Natural killer cell treated with Interleukin-12 subunit alpha and Interleukin-12 subunit beta and Interleukin-15 and Interleukin-18, amount 100 ng/mL, for 72 hours (primary cell): ENCODE measurements at places on chromosomes 2 and 18. TPM values are rescaled to one million over a fixed set of nuclear protein-coding genes. Genes with fewer than 3 reads are reported as not detected.

Gene IL37
- not detected for total RNA-seq

GRCh38 chr2:105915005-105915558 is 170.4 kb downstream of the NCK2 start:
- peaks cover 9% of the 10 kb centered on the region for H3K4me1 ChIP-seq
- H3K4me3 ChIP-seq: no peak overlapping the region
- no peaks in the 10 kb centered on the region for H3K36me3 ChIP-seq
- H3K27me3 ChIP-seq: no peaks in the 10 kb centered on the region

DNA sequence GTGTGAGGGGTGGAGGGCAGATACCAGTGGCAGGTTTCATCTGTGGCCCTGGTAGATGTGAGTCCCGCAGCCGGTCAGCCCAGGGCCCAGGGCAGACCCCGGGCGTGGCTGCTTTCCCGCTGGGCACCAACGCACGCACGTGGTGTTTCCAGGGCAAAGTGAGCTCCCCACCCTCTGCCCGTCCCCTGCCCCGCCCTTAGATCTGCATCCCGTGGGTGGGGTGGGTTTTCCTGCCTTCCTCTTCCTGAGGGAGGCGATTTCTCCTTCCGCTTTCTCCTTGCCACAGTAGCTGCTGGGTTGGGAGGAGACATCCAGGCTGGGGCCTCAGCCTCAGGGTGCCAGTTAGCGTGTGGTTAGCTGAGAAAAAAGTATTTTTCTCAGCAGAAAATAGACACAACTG is 49.6 kb downstream of the ODC1 start:
- H3K4me1 ChIP-seq: peaks cover 34% of the 10 kb centered on the region
- no peak for DNase-seq
- no peaks in the 10 kb centered on the region for H3K27me3 ChIP-seq

Gene CCDC141
- 0.24 TPM for total RNA-seq

Gene CYS1
- not detected for total RNA-seq

Gene GKN1
- total RNA-seq: not detected

GRCh38 chr2:109057686-109058085 is 68.7 kb upstream of the EDAR start:
- H3K27me3 ChIP-seq: peaks cover 6% of the 10 kb centered on the region
- no peak overlapping the region for H3K4me3 ChIP-seq
- H3K27ac ChIP-seq: no peak overlapping the region
- no peaks in the 10 kb centered on the region for H3K4me1 ChIP-seq

DNA sequence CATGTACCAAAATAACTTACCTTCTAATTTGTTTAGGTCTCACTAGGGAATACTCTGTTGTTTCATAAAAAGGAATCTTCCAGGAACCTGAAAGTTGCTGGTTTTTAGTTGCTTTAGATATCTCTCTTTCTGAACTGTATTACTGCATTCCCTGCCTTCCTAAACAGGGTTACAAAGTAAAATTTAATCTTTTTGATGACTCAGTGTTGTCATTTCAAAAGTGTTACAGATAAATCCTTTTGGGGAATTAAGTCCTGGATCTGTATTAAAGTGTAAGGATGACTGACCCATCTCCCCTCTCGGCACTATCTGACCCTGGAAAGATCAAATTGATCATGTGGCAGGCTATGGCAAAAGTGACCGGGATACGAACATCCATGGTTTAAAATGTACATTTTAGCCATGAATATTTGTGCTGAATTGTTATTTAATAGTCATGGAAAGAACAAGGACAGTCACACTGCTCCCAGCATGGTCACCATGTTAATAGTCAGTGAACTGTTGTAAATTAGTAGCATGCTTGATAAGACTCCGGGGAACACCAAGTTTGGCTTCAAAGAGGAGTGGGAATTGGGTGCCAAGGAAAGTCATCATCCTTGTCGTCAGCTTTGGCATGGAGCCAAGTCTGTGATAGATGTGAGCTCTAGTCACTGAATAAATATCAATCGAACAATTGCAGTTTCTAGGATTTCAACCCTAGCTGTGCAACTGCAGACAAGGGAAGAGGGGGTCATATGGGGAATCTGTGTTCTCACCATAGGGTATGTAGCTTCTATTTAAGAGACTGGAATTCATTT is 4.2 kb downstream of the PLEKHA3 start:
- DNase-seq: no peak
- H3K4me1 ChIP-seq: peaks cover 39% of the 10 kb centered on the region
- peaks cover 22% of the 10 kb centered on the region for H3K36me3 ChIP-seq
- no peak overlapping the region for H3K4me3 ChIP-seq

DNA sequence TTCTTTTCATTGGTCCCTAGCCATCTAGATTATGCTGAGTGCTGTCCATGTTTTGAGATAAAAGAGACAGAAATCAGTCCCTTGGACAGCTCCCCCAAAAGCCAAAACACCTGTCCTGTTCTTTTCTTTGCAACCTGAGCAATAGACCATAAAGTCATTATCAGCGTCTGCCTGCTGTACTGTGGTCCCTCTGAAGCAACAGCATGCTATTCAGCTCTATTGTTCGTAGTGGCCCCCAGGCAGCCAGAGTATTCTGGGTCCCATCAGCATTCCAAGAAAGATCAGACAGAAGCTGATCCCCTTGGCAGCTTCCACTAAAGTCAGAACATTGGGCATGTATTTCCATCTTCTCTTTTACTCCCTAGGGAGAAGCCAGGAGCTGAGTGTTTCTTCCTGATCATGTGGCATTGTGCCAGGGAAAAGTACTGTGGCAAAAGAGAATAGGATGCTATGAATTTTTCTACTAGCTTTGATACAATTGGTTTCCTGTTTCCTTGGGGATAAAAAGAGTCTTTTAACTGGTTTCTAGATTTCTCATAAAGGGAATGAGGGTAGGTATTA is 33.6 kb upstream of the ZSWIM2 start:
- H3K36me3 ChIP-seq: peaks cover 12% of the 10 kb centered on the region
- no peak for DNase-seq
- no peak overlapping the region for H3K4me3 ChIP-seq
- H3K4me1 ChIP-seq: peaks cover 3% of the 10 kb centered on the region

Gene CPO
- total RNA-seq: not detected

DNA sequence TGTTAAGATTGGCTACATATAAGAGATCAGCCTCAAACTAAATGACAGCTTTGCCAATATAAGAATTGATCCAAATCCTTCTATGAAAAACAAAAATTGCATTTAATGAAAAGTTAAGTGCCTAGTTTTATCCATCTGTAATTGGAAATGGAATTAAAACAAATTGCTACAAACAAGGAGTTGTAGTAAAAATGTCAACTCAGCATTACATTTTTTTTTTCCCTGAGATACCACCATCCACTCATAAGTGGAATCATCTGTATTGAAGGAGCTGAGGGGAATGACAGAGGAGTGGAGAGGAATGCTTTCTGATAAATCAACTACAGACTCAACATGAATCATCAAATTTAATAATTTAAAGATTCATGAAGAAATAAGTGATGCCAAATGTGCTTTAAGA is 601.8 kb downstream of the TMEM182 start:
- peaks cover 7% of the 10 kb centered on the region for H3K36me3 ChIP-seq
- no peak for DNase-seq
- no peak overlapping the region for H3K27ac ChIP-seq
- H3K27me3 ChIP-seq: no peaks in the 10 kb centered on the region
- H3K4me3 ChIP-seq: no peak overlapping the region
- H3K4me1 ChIP-seq: no peaks in the 10 kb centered on the region

- H3K4me3 ChIP-seq: no peak overlapping the region
- H3K4me1 ChIP-seq: no peaks in the 10 kb centered on the region
- H3K27ac ChIP-seq: no peak overlapping the region
- H3K36me3 ChIP-seq: no peaks in the 10 kb centered on the region
- DNase-seq: no peak
Observed at GRCh38 chr2:40138314-40138713, 313.6 kb downstream of the SLC8A1 start.

DNA sequence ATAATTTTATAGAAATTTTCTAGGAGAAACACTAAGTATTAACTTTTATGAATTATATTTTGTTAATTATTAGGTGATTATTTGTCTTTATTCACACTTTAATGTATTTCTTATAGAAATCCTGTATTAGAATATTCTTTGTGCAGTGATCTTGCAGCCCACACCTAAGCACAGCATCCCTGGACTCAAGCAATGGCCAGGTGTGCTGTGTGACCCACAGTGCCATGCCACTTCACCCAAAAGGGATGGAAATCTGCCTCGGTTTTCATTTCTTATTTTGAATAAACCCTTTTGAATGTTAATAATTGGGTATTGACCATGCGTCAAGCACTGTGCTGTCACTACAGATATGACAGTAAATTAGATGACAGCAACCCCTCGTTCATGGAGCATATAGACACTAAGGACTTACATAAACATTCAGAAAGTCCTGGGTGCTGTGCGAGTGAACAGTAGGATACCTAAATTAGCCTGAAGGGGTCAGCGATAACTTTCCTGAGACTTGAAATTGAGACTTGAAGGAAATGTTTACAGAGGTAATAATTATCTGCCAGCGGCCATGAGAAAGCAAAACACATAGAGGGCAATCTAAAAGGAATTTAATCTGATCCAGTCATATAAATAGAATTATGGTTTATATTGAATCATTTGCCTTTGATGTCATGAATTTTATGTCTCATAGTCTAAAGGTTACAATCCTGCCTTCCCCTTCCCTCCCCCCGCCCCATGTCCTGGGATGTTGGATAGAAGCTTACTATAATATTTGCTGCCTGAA is 52.7 kb upstream of the CALCRL start:
- no peaks in the 10 kb centered on the region for H3K27me3 ChIP-seq
- H3K4me3 ChIP-seq: no peak overlapping the region
- no peak for DNase-seq

Gene C2orf80
- total RNA-seq: not detected

- no peak overlapping the region for H3K27ac ChIP-seq
- H3K4me3 ChIP-seq: no peak overlapping the region
- no peaks in the 10 kb centered on the region for H3K4me1 ChIP-seq
- H3K36me3 ChIP-seq: no peaks in the 10 kb centered on the region
- DNase-seq: no peak
Observed at GRCh38 chr2:188199716-188200128, 92.0 kb upstream of the GULP1 start.

- no peak for DNase-seq
- H3K36me3 ChIP-seq: no peaks in the 10 kb centered on the region
Observed at GRCh38 chr2:167104691-167105090, 216.4 kb downstream of the XIRP2 start.

GRCh38 chr2:37855283-37856041 is 69.6 kb upstream of the RMDN2 start:
- no peak overlapping the region for H3K27ac ChIP-seq
- H3K36me3 ChIP-seq: peaks cover 4% of the 10 kb centered on the region
- H3K4me3 ChIP-seq: no peak overlapping the region
- no peak for DNase-seq
- H3K27me3 ChIP-seq: peaks cover 5% of the 10 kb centered on the region

DNA sequence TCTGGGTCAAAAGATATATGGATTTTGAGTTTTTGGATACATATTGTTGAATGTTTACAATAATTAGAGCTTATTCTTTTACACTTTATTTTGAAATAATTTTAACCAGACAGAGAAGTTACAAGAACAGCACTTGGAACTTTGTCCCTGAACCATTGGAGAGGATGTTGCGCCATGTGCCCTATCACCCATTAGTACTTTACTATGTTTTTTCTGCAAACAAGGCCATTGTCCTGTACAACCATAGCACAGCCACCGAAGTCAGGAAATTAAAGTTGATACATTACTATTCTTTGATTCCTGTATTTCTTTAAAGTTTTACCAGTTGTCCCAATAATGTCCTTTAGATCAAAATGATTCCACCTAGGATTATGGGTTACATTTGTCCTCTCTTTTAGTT is 188.8 kb downstream of the ACKR3 start:
- DNase-seq: no peak
- no peak overlapping the region for H3K4me3 ChIP-seq
- H3K4me1 ChIP-seq: no peaks in the 10 kb centered on the region
- H3K36me3 ChIP-seq: no peaks in the 10 kb centered on the region

DNA sequence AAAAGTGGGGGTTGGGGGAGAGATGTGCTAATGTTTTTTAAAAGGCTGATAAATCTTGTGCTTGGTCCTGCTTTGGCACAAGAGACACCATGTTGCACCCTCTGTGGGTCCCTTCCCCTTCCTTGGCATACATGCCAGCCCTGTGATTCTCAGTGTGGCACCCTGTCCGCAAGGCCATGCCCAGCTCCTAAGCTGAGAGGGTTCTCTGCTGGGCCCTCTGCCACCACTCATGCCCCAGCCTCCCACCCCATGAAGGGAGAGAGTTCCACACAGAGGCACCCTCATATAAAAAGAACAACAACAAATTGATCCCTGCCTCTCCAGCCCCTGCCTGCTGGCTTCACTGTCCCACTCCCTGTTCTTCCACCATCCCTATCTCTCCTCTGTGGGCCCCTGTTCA is 2.5 kb upstream of the ADCY3 start:
- H3K27ac ChIP-seq: no peak overlapping the region
- no peaks in the 10 kb centered on the region for H3K36me3 ChIP-seq
- H3K4me1 ChIP-seq: peaks cover 20% of the 10 kb centered on the region
- no peak overlapping the region for H3K4me3 ChIP-seq
- H3K27me3 ChIP-seq: no peaks in the 10 kb centered on the region

DNA sequence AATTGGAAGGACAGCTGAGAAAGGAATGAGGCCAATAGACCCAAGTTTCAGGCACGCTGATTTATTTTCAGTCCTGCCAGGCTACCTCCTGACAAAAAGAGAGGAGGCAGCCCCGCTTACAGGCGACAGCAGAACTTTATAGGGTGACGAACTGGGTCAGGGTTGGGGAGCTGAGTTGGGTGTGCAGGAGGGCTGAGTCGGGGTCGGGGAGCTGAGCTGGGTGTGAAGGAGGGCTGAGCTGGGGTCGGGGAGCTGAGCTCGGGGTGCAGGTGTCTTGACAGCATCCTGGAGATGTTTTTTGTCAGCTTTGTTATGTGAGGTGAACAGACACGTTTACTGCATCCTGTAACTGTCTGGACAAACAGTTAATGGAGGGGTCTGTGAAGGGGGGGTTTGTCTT is 342.2 kb downstream of the ADCYAP1 start:
- H3K4me1 ChIP-seq: no peaks in the 10 kb centered on the region
- H3K27ac ChIP-seq: no peak overlapping the region
- H3K36me3 ChIP-seq: no peaks in the 10 kb centered on the region
- DNase-seq: no peak

Gene CHRNA1
- total RNA-seq: not detected

DNA sequence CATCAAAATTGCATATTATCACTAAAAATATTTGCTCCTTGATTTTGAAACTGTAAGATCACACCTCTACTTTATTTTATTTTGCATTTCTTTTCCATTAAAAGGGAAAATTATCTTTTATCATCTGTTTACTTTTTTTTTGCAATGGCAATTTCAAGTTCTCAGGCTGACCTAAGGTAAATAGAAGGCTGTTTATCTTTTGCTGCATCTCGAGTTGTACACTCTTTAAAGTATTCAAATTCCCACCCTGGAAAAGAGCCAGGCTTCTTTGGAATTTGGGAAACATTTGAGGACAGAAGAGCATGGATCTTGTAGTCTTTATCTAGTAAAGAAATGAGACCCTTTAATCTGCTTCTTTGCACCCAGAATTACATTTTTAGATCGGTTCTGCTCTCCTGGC is 645.7 kb downstream of the SLC4A3 start:
- no peaks in the 10 kb centered on the region for H3K4me1 ChIP-seq
- no peak overlapping the region for H3K27ac ChIP-seq
- DNase-seq: no peak
- no peak overlapping the region for H3K4me3 ChIP-seq
- H3K36me3 ChIP-seq: no peaks in the 10 kb centered on the region

Gene LHCGR
- total RNA-seq: not detected
